CD4-positive, alpha-beta memory T cell (primary cell): ENCODE measurements at places on chromosomes 5 and 9.

- DNase-seq, result no peak
These were observed 29.4 kb downstream of the SH3RF2 start for GRCh38 chr5:145965804-145966203.

- DNase-seq, result no peak
These were observed 18.5 kb downstream of the CD180 start for GRCh38 chr5:67178085-67178484.

DNA sequence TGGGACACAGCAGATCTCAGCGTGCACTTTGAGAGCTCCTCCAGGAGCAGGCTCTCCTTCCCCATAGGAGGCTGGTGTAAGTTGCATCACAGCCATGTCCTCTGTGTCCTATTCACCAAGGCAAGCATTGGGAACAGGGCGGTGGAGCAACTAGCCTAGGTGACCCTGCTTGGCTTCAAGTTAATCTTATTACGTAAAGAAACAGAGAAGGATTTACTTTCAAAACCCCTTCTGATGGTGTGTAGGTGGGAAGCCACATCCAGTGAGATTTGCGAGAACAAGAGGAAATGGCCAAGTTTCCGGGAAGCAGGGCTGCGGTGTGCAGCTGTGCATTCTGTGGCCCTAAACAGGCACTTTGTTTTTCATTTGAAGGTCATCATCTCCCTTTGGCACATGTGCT, 80.2 kb downstream of the TRIO start:
- no peak for DNase-seq

- DNase-seq, result no peak
These were observed 42.0 kb downstream of the ARHGEF28 start for GRCh38 chr5:73668017-73668416.

- DNase-seq, result no peak
These were observed 234.1 kb upstream of the DMRT1 start for GRCh38 chr9:607417-607816.

DNA sequence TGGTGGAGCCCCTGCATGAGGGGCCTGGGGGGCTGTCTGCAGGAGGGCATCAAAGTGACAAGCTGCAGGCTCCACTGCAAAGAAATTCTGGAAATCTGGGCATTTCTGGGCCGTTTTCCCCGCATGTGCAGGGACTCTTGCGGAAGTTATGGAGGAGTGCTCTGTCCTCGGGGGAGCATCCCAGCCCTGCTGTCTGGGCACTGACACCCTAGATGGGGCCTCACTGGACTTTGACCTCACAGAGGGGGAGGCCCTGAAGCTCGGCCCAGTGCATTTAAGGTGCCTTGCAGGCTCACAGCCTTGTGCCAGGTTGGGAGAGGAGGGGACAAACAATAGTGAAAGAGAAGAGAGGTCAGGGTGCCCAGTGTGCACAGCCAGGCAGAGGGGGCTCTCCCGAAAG, 35.4 kb downstream of the LHX3 start:
- DNase-seq, result no peak

- no peak for DNase-seq
These were observed 2.6 kb downstream of the C9orf40 start for GRCh38 chr9:74949859-74950855.

DNA sequence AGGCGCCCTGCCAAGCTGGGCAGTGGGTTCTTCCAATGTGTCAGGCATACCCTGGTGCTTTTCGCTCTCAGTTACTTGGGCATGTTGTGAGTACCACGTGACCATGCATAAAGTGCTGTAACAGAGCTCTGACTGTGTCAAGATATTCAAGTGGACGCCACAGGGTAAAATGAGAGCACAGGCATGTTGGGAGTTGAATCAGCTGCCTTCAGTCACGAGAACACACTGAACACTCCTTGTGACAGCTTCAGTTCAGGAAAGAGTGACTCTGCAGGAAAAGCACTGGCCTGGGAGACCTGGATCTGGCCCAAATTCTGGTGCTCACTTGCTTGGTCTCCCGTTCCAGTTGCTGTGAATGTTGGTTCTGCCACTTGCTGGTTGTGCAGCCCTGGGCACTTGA, 5.1 kb downstream of the MLANA start:
- DNase-seq, result no peak

DNA sequence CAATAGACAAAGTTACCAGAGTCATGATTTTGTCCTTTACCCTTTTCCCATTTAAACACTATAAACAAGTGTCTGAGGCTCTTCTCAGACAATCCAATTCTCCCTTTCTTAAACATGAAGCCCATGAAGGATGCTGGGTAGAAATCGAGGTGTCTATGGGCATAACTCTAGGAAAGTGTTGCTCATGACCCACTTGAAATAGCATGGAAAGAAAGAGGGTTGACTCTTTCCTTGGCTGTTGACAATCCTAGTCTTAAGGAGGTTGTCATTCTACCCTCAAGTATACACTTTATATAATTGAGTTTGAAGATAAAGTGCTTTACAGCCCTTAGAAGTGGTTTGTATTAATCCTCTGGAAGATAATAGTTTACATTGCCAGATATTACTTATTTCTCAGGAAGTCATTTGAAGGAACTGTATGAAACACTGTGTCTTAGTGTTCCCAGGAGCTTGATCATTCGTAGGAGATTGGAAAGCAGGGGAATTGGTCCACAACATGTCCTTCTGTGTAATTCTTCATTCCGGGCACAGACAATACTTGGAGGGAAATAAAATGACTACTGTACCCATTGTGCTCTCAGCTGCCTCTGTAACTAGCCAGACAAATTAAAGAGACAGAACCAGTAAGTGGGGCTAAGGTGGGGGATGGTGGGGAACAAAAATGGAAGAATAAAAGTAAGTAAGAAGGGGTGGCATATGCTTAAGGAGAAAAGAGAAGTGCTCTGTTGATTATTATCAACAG, 1078.3 kb upstream of the DMAC1 start:
- no peak for DNase-seq

GRCh38 chr5:159181152-159181551, 28.2 kb downstream of the RNF145 start:
- no peak for DNase-seq

GRCh38 chr5:147559749-147560148, 49.9 kb upstream of the DPYSL3 start:
- DNase-seq, result no peak

DNA sequence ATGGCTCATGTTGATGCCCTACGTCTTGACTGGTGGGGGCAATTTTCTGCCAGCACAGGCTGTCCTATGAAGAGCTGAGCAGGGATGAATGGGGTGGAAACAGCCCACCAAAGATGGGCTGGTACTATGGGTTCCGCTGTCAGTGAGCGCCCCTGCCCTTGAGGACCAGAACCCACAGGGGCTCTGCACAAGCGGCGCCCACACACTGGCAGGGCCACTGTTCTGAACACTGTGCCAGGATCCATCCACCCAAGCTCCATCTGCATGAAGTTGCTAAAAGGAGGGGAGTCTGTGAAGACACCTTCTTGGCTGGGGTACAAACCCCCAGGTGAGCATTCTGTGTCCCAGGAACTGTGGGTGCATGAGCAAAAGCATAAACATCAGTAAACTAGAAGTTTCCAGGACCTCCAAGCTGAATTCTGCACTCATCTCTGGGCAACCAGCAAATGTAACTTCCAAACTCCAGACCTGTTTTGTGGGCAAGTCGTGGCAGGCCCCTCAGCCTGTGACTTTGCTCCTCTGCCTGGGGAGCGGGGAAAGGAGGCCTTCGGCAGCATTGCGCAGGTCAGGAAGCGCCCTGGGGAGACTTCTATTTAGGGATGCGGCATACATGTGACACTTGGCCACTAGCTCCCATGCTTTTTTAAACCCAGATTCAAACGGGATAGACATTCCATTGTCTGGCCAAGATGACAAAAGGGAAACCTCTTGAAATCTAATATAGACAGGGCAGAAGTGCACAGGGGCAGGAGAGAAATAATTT, 48.9 kb downstream of the PTPN3 start:
- no peak for DNase-seq

GRCh38 chr5:137148159-137148558, 351.0 kb downstream of the SPOCK1 start:
- DNase-seq, result no peak

DNA sequence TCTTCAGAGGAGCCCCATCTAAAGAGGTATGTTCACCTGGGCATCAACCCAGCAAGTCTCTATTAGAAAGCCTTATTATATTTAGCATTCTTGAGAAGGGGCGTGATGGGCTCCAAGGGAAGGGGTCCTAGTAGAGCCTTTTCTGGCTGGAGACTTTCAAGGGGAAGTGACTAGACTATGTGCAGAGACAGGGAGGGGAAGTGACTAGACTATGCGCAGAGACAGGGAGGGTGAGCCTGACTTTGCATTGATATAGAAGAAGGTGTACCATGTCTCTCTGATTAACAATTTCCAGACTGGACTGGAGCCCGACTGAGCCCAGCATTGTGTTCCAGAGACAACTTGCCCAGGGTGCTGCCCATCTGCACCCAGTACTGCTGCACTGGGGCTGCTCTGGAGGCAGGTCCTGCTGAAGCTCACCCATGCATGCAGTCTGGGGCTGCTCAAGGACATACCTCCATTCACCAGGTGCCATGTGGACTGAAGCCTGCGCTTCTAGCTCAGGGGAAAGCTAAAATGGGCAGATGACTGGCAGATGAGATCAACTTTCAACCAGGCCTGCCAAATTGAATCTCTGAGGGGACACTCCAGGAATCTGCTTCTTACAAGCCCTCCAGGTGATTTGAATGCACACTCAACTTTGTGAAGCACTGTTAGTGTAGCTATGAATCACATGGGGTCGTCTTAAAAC, 83.0 kb upstream of the GNA14 start:
- no peak for DNase-seq

DNA sequence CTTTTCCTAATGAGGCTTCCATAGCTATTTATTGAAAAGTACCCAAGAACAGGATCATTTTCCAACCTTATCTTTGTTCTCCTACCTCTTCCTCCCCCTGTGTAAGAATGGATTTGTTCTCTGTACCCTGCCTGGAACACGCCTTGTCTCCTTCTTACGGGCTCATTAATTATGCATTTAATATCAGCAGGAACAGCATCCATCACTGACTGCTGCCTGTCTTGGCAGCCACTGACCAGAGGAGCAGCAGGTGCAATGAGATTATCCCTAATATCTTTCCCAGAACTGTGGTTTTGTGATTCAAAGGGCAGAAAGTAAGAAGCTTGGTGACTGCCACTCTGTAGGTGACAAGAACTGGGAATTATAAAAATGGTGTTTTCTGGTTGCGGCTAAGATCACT, 19.3 kb upstream of the INSYN2B start:
- no peak for DNase-seq

DNA sequence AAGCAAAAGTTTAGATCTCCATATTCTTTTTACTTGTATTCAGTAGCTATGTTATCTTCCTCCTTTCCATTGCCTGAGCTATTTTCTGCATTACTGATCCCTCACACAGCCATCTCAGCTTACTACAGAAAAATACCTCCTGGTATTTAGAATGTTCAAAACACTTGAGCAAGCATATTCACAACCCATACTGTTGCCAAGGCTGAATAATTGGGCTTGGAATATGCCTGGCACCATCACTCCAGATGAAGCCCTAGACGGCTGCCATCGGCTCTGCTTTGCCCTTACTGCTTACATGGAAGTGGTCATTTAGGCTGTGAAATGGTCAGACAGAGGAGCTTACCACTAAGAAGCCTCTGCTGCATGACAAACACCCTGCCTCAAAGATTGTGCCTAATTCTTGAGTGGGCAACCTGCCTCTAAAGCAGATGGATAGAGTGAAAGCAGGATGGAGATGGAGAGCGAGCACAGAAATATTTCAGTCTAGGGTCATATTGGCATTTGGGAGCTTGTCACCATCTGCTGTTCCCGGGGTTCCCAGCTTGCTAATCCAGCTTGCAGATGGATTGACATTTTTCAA, 92.5 kb upstream of the TAS2R1 start:
- no peak for DNase-seq

DNA sequence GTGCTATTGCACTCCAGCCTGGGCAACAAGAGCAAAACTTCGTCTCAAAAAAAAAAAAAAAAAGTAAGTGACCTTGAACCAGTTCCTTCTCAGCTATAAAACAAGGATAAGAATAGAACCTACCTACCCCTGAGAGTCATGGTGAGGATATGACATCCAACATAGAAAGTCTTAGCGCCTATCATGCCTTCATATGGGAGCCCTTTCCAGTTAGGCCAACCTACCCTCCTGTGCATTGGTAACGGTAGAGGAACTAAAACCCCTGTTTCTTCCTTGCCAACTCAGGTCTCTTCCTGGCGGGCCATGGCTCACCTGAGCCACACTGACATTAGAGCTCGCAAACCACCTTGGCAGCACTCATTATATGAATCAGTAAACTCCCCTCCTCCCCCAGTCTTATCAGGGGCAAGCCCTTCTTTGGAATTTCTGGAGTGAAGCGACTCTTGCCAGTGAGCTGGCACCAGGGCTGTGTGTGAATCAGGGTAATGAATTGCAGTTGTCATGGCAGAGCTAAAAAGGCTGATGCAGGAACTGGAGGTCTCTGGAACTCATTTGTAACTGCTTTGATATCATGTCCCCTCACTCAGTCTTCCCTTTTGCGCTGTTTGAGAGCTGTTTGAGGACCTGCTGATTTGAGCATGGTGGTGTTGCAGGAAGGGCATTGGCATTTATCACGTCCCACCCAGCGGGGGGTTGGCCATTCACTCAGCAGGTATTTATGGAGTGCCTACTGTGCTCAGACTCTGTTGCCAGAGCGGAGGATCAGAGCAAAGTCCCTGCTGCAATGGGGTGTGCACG, 10.3 kb downstream of the WWC1 start:
- no peak for DNase-seq

GRCh38 chr5:172488221-172488620, 33.9 kb upstream of the SH3PXD2B start:
- DNase-seq, result no peak

DNA sequence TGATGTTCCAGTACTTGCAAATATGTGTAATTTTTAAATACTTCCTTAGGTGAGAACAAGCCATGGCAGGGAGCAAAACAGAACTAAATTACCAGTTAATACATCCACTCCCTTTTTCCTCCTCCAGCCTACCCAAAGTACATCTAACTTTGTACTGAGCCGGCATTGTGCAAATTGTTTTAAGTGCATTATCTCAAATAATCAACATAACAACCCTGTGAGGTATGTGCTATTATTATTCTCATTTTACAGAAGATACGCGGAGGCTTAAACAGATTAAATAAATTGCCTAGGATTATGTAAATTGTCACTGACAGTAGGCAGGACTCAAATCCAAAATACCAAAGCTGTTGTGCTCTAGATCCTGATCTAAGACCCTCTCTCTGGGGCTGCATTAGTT, 55.5 kb upstream of the KLF4 start:
- no peak for DNase-seq
